ENCODE measurements at places on chromosomes 4 and X.

- DNase-seq = no peak
Observed at GRCh38 chrX:14232688-14233087, 203.0 kb upstream of the GEMIN8 start.

GRCh38 chr4:84767168-84767567, 184.2 kb downstream of the CDS1 start:
- DNase-seq = no peak

- no peak for DNase-seq
Observed at GRCh38 chrX:48475296-48475695, 703 bp upstream of the FTSJ1 start.

GRCh38 chr4:62232814-62233213, 1032.7 kb downstream of the ADGRL3 start:
- DNase-seq = no peak

DNA sequence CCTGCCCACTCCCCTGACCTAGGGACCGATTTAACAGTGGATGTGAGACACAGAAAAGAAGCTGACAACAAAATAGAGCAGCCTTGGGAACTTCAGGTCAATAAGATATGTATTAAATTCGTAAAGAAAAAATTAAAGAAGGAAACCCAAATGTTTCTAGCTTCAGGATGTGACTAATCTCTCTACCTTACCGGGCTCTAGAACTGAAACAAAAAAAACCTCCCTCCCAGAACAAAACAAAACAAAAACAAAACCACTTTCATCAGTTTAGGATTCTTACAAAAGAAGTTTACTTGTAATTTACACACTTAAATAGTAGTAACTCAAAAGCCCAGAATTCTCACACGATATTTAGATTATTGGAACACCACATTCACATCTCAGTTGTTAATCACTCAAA, 185.8 kb upstream of the RPS6KA3 start:
- DNase-seq = no peak

DNA sequence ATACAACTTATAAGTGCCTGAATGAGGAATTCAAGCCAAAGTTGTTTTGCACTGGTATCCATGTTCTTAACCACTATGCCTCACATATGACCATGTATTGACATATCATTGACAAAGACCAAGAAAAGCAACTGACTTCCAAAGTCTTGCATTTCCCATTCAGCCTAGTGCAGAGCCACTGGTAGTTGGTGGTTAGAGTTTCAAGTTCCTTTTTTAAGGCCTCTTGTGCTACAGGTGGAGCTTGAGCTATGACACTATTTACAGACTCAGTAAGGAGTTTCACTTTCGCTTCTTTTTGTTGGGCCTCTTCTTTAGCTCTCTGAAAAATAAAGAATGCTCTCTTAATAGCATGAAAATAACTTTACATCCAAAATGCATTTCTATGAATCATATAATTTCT, 763.0 kb downstream of the DMD start:
- DNase-seq = no peak

GRCh38 chr4:94673961-94674360, 83.8 kb upstream of the BMPR1B start:
- DNase-seq = no peak

GRCh38 chrX:99192421-99192820, 1217.7 kb downstream of the PCDH19 start:
- DNase-seq = no peak

Measured in fibroblast of skin of right biceps (primary cell).